ENCODE measurements at places on chromosomes 3 and 15.

DNA sequence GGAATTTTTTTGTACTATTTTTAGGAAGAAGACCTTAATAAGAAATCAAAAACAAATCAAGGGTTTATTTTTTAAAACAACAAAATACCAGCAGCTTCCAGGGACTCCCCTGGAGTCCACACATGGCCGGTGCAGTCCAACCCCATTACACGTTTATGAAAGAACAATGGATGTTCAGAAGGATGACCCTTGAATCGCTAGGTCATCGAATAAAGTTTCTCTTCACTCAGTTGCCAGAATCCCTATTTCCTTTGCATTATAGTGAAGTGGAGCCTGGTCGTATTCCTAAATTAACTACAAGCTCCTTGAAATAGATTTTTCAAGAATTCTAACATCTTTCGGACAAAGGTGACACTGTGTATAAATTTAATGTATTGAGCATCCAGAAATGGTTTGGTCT is 95.1 kb downstream of the BDH1 start:
- DNase-seq, result no peak

DNA sequence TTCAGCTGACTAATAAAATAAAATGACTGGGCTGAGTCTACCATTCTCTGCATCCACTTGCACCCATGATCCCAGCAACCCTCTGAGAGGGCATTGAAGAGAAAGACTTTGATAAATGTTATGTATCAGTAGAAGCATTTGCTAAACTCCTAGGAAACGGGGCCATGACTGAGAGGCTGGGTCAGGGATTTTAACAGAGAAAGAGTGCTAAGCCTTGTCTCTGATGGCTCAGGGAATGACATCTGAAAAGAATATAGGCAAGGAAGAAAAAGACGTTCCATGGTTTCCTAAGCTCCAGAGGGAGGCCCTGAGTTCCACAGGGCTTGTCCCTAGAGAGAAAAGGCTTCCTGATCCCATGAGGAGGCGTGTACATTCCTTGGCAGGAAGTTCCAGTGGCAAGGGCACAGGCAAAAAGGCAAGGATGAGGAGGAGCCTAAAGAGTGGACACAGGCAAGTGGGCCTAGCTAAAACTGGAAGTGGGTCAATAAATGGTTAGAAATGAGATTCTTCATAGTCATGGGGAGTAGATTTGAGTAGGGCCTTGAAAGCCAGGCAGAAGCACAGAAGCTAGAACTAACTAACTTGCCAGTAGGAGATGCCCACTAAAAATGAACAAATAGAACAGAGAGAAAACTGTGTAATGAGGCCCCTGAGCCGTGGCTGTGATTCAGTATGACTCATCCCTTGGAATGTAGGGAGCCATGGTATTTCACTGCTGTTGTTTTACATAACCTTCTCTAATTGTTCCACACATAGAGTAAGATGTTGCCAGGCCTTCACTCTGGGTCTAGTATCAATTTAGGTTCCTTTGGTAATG is 44.9 kb upstream of the MANF start:
- no peak for DNase-seq

DNA sequence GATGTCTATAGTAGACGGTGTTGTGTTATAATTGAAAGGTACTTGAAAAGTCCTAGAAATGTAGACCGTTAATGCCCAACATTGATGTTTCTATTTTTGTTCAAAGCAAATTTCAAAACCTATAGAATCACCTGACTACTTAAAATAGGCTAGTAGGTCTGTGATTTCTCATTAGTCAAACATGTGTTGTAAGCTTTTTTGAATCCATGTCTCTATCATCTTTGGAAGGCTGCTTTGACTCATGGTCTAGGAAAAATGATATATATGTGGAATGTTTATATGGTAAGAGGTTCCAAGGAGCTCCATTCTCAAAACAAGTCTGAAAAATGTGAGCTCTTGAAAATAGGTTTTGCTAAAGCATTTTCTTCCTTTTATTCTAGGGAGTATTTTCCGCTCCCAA is 375.3 kb downstream of the LPP start:
- no peak for DNase-seq

DNA sequence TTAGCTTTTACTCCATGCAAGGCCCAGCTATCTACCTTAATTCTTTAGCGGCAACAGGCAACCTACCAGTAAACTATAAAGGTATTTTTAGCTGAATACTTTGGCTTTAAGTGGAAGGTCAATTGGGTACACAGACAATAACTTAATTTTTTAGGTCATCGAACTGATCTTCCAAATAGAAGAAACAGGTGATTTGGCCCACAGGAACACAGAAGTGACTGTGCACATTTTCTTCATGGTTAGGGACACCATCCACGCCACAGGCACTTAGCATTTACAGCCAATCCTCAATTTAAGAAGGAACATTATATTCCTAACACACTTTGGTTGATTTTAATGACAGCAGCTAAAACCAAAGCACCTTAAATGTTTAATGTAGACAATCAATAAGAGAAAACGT is 1.9 kb downstream of the ARPP19 start:
- DNase-seq, result no peak

DNA sequence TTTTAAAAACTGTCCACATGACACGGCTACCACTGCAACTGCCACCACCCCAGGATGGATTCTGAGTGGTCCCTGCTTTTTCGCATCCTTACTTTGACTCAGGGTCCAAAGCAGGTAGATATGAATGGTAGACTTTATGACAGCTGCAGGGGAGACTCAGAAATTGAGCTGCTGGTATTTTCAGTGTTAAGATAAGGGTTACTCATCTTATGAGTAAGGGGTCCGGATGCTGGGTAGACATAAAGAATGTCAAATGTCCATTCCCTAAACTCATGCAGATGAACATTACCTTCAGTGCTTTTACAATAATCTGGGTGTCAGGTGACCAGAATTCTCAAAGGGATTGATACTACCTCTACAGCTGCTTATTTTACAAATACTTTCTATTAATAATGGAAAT is 25.9 kb upstream of the BBX start:
- no peak for DNase-seq

- DNase-seq, result peak; percentile 21
Measured at GRCh38 chr3:38454178-38454883, 641 bp downstream of the ACVR2B start.

GRCh38 chr3:46231323-46231722 is 10.9 kb upstream of the CCR3 start:
- DNase-seq, result no peak

DNA sequence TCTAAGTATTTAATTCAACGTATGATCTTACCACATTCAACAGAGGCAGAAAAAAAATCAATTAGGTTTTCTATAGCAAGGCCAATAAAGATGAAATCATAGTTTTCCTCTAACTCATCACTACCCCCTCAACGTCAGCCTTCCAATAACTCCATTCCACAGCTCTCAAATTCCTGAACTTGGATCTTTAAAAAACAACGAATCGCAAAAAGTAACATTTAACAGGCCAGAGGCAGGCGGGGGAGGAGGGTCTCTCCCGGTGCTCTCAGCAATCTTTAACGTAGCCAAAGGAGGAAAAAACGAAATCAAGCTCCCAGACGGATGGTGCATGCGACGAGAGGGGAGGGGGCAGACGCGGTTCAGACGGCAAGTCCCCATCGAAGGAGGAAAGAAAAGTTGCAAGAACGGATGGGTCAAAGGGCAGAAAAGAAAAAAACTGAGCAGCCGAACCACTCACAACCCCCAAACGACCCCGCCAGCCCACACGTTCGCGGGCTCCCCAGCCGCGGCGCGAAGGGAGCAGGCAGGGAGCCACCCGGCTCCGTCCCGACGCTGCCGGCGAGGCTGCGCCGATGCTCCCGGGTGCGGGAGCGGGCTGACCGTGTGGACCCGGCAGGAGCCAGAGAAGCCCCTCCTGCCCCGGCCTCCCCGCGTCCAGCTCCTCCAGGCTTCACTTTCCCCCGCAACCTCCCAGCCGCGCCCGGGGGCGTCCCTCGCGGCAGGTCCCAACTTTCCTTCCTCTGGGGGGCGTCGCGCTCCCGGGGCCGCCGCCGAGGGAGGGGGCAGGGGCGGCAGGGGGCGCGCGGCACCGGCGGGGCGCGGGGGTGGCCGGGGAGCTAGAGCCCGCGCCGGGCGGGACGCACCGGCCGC is 703 bp downstream of the PEAK1 start:
- DNase-seq, result no peak

GRCh38 chr15:42077689-42078088 is 16.7 kb downstream of the PLA2G4D start:
- DNase-seq, result no peak

DNA sequence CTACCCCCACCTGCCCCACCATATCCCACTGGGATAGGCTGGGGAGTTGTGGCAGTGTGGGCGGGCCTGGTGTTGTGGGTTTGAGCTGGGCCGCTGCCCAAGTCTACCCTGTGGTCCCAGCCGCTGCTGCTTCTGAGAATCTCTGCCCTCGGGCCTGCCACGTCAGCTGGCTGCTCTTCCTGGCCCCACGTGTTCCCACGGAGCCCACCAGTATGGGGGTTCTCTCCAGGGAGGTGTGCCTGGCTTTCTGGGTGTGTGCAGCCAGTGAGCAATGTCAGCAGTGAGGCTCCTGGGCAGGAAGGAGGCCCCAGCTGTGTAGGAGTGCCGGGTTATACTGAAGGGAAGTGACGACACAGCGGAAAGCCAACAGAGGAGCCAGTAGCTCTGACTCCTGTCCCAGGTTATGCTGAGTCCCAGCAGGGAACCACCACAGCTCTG is 10.5 kb downstream of the GNAI2 start:
- no peak for DNase-seq

- DNase-seq, result no peak
Measured at GRCh38 chr3:83894223-83894622, 1064.6 kb upstream of the CADM2 start.

GRCh38 chr15:30921781-30922479 is 18.2 kb downstream of the FAN1 start:
- DNase-seq, result no peak

DNA sequence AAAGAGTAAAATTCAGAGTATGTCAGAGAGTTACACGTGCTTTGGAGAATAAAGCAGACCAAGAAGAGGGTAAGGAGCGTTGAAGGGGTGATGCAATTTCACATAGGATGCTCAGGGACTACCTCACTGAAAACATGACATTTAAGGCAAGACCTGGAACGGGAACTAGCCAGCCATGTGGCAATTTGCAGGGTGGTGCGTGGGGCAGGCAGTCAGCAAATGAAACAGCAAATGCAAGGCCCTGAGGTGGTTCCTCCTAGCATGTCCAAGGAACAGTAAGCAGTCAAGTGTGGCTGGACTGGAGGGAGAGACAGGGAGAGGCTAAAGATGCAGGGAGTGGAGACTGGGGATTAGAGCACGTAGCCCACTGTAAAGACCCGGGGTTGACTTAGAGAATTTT is 146.1 kb upstream of the LPP start:
- DNase-seq, result no peak

- DNase-seq, result no peak
Measured at GRCh38 chr3:72316501-72317279, 531.6 kb downstream of the SHQ1 start.

- no peak for DNase-seq
Measured at GRCh38 chr3:94082391-94082937, 19.6 kb downstream of the NSUN3 start.

DNA sequence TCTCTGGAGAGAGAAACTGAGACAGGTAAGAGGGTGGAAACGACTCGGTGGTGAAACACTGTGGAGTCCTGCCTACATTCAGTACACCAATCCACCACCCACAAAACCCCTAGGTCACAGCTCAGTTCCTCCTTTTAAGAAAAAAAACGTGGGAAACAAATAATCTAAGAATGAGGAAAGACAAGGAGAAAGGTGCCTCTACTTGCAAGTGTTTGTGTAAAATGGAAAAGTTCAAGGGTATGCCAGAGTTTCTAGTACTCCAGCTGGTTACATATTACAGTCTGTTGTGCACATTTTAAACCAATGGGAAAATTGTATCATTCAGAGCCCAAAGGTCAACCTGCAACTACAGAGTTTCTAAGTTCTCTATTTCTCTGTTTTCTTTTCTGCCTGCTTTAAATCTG is 32.2 kb downstream of the HGD start:
- DNase-seq, result no peak

DNA sequence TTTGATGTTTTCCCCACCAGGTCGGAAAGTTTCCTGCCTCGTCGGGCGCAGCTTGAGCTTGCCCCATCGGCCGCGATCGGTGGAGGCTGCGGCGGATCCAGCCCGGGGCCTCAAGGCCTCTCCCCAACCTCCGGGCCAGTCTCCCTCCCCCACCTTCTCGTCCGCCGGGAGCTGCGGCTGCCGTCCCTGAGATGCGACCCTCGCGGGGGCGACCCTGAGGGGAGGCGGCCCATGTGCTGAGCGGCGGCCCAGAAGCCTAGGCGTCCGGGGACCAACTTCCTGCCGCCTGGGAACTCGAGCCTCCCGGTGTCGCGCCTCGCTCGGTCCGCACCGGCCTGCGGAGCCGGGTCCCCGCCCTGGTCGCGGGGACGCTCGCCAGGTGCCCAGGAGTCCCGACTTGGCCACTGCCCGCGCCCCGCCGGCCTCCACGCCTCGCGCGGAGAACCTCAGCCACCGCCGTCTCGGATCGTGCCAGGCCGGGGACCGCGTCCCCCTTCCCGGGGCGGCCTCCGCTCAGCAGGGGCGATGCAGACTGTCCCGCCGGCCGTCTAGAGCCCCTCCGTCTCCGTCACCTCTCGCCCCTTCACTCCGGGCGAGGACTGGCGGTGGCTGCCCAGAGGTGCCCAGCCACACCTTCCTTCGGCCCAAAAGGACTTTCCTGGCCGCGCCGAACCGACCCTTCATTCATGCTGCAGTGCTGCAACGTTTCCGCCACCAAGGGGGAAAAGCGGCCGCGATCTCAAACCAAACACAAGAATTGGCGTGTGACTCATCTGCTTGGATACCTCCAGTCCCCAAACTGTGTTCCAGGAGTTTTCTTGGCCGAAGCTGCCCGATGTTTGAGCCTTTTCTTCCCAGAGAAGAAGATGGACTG is 656 bp downstream of the SLMAP start:
- DNase-seq, result no peak

GRCh38 chr3:129281726-129282125 is 3.1 kb downstream of the HMCES start:
- no peak for DNase-seq

- DNase-seq, result no peak
Measured at GRCh38 chr3:151425627-151426340, 35.1 kb downstream of the IGSF10 start.

DNA sequence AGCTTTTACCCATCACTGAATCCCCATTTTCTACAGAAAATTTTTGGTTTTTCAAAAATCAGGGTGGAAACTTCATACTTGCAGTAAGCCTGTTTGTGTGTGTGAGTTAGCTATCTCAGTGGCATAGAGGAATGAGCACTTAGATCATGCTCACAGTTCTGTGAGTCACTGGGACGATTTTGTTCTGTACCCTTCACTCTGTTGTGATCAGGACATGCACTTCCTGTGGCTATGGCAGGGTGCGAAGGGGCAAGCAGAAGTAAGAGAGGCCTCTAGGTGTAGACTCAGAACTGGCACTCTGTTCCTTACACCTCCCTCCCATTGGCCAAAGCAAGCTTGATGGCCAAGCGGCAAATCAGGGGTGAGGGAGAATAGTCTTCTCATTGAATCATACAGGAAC is 11.6 kb downstream of the NIPA2 start:
- DNase-seq, result no peak

Measured in NCI-H187 (cell line).